DND-41 (cell line): ENCODE measurements at places on chromosomes 2 and 18.

DNA sequence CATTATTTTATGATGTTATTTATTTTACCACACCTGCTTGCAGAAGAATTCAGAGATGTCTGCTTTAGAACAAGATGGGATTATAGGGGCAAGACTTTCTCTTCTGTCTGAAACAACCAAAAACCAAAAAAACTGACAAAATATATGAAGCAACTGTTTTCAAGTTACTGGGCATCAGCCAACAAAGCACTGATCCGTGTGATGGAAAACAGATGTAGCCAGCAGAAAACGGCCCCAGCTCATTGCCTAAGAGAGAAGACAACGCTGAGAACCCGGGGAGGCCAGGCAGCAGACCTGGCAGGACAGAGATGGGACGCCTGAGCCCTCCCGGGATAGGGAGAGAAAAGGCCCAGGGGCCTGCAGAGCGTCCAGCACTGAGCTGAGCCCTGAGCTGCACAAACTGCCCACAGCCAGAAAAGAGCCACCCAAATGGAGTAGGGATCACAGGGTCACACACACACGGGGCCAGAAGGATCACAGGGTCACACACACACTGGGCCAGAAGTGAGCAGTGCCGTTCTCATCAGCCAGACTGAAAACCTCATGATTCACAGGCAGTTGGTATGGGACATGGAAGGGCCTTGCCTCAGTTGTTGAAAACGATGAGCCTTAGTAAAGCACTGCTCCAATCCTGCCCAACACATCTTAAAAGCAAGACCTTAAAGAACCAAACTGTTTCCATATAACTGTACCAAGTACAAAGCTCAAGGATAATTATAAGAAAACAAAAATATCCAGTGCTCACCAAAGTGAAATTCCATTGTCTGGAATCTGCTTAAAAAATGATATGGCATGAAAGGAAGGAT lies 12.1 kb downstream of the PXDN start:
- no peaks in the 10 kb centered on the region for H3K4me1 ChIP-seq
- H3K4me3 ChIP-seq = no peak overlapping the region
- no peaks in the 10 kb centered on the region for H3K36me3 ChIP-seq
- peaks cover 23% of the 10 kb centered on the region for H3K27me3 ChIP-seq

DNA sequence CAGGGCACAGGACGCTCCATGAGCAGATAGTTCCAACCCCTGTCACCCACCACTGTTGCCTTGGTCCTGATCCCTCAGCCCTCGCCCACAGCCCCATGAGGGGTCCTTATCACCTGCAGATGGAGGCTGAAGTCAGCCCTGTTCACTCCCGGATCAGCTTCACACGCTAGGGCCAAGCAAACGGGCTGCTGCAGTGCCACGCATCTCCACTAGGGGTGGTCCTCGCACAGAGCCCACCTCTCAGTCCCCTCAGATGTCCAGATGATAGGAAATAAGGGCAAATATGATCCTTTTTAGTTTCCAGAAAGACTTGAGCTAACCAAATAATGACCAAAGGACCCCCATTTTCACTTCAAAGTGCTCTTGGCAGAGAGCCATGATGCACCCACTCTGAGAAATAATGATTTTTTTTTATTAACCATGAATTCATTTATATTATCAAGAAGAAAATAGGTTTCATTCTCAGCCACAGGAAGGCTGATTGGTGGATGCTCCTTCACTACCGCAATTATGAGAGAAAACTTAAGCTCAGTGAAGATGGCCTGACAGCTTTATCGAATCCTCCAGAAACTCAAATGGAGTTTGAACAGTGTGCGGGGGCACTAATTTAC lies 71.9 kb upstream of the KLHL29 start:
- DNase-seq = peak; percentile 47
- peaks cover 3% of the 10 kb centered on the region for H3K27me3 ChIP-seq
- H3K4me1 ChIP-seq = no peaks in the 10 kb centered on the region
- no peak overlapping the region for H3K27ac ChIP-seq

DNA sequence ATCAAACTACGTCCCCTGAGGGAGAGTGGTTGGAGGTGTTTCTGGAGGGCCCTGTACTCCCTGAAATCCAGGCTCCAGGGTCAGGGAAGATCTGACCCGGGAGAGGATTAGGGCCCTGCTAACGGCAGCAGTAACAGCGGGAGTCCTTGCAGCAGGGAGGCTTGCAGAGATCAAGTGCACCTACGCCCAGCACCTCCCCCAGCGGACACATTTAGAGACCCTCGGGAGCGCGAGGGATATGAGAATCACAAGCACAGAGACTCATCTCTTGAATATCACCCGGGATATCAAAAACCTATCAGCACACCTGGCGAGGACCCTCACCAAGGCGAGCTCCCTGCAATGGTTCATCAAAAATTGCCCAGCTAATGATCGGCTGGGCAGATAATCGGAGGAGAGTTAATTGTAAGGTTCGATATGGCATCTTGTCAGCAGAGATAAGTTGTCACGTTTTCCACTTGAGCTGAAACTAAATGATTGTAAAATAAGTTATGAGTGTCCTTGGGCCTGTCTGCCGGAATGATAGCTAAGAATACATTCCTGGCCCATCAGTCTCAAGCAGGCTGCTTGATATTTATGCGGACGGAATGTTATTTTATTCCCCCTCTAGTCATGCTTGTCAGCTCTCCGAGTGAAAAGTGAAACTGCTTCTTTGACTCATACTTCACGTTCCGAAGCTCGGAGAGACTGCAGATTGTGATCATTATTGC lies 209.8 kb downstream of the GBX2 start:
- no peak for DNase-seq
- H3K36me3 ChIP-seq = no peaks in the 10 kb centered on the region
- H3K4me1 ChIP-seq = peaks cover 3% of the 10 kb centered on the region

GRCh38 chr2:135745545-135745944 lies 3.9 kb downstream of the UBXN4 start:
- no peak for DNase-seq
- H3K4me1 ChIP-seq = peaks cover 35% of the 10 kb centered on the region
- H3K36me3 ChIP-seq = peaks cover 66% of the 10 kb centered on the region
- H3K27ac ChIP-seq = no peak overlapping the region

GRCh38 chr18:32770666-32771168 lies 2.1 kb downstream of the KLHL14 start:
- no peak overlapping the region for H3K4me3 ChIP-seq
- no peak overlapping the region for H3K27ac ChIP-seq
- H3K36me3 ChIP-seq = no peaks in the 10 kb centered on the region
- peaks cover 4% of the 10 kb centered on the region; the same call in 1 of the 2 replicates for H3K4me1 ChIP-seq
- no peak for DNase-seq

GRCh38 chr2:124187948-124188347 lies 162.9 kb downstream of the CNTNAP5 start:
- H3K4me3 ChIP-seq = no peak overlapping the region
- no peaks in the 10 kb centered on the region for H3K4me1 ChIP-seq
- H3K27ac ChIP-seq = no peak overlapping the region
- H3K27me3 ChIP-seq = no peaks in the 10 kb centered on the region
- DNase-seq = no peak

DNA sequence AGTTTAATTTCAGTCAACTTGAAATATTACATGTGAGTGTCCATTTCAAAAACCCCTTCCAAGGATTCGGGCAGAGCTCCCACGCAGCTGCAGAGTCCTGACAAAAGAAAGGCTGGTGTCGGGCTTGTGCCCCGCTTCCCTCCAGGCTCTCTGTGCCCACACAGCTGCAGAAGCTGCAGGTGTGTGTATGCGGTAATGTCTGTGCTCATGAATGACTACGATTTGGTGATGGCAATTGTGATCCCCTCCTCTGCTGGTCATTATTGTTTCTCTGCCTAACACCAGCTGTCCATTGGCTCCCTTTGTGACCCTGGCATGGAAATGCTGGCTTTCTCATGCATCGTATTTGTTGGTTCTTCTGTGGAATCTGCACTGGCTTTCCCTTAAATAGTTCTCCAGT lies 224.8 kb downstream of the NUP35 start:
- DNase-seq = no peak
- no peak overlapping the region for H3K27ac ChIP-seq
- H3K4me3 ChIP-seq = no peak overlapping the region
- H3K36me3 ChIP-seq = no peaks in the 10 kb centered on the region
- H3K4me1 ChIP-seq = no peaks in the 10 kb centered on the region

- no peak overlapping the region for H3K4me3 ChIP-seq
- no peak for DNase-seq
- H3K27ac ChIP-seq = no peak overlapping the region
Observed at GRCh38 chr2:70890469-70891065, 45.1 kb upstream of the ATP6V1B1 start.

GRCh38 chr2:85754313-85755095 lies 713 bp downstream of the ATOH8 start:
- H3K27ac ChIP-seq = no peak overlapping the region
- H3K4me1 ChIP-seq = peaks cover 15% of the 10 kb centered on the region
- no peaks in the 10 kb centered on the region for H3K36me3 ChIP-seq
- peak overlapping the region; percentile 50 for H3K4me3 ChIP-seq
- H3K27me3 ChIP-seq = peaks cover 66% of the 10 kb centered on the region

GRCh38 chr18:9418047-9418690 lies 57.1 kb upstream of the RALBP1 start:
- no peak for DNase-seq
- no peaks in the 10 kb centered on the region for H3K36me3 ChIP-seq
- no peaks in the 10 kb centered on the region for H3K27me3 ChIP-seq
- H3K4me3 ChIP-seq = no peak overlapping the region

- H3K27me3 ChIP-seq = no peaks in the 10 kb centered on the region
- H3K4me3 ChIP-seq = no peak overlapping the region
- H3K27ac ChIP-seq = no peak overlapping the region
Observed at GRCh38 chr2:215772003-215772402, 241.3 kb downstream of the MREG start.

DNA sequence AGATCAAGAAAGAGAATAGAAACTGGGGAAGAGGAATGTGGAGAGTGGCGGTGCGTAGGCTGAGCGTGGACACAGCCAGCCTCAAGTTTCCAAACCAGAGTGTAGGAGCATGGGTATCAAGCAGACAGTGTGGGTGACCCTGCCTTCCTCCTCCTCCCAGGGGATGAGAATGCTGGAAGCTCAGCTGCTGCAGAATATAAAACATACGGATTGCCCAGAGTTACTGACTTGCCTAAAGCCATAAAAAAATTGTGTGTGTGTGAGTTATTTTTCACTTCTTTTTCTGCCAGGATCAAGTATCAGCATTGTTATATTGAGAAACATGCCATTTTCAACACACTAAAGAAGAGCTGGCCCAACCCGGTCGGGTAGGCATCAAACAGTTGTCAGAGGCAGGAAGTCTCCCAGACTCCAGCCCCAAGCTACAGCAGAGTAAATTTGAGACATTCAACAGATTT lies 333.3 kb upstream of the ACVR2A start:
- peaks cover 16% of the 10 kb centered on the region for H3K4me1 ChIP-seq
- no peak overlapping the region for H3K4me3 ChIP-seq
- DNase-seq = peak; percentile 40
- no peaks in the 10 kb centered on the region for H3K36me3 ChIP-seq
- H3K27ac ChIP-seq = peak overlapping the region; percentile 55; the same call in 1 of the 2 replicates

- H3K27me3 ChIP-seq = peaks cover 9% of the 10 kb centered on the region
- no peak overlapping the region for H3K27ac ChIP-seq
- DNase-seq = no peak
- no peaks in the 10 kb centered on the region for H3K36me3 ChIP-seq
- H3K4me1 ChIP-seq = no peaks in the 10 kb centered on the region
Observed at GRCh38 chr2:1736045-1736444, 8.3 kb downstream of the PXDN start.

GRCh38 chr18:7953095-7953958 lies 386.2 kb downstream of the PTPRM start:
- no peak overlapping the region for H3K27ac ChIP-seq
- no peaks in the 10 kb centered on the region for H3K27me3 ChIP-seq
- H3K36me3 ChIP-seq = no peaks in the 10 kb centered on the region
- H3K4me3 ChIP-seq = no peak overlapping the region

DNA sequence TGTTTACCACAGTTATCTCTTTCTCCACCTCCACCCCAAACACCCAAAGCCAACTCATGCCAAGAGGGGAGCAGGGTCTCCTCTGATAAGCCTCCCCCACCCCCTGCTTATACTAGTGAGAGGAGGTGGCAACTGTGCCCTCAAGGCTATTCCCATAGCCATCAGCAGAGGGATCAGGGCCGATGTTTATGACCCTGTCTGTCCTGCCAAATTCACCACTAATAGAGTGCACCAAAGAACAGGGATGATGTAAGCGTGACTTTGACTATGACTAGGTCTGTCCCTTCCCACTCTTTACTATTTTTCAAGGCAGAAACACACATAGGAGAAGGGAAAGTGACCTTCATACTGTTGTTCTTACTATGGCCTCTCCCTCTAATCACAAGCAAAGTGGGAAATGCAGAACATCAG lies 74.6 kb downstream of the CLHC1 start:
- no peak overlapping the region for H3K27ac ChIP-seq
- H3K36me3 ChIP-seq = no peaks in the 10 kb centered on the region
- no peak for DNase-seq
- H3K27me3 ChIP-seq = no peaks in the 10 kb centered on the region
- H3K4me3 ChIP-seq = no peak overlapping the region

- no peak overlapping the region for H3K4me3 ChIP-seq
- H3K27ac ChIP-seq = no peak overlapping the region
- H3K27me3 ChIP-seq = no peaks in the 10 kb centered on the region
- no peaks in the 10 kb centered on the region for H3K4me1 ChIP-seq
- DNase-seq = no peak
- H3K36me3 ChIP-seq = no peaks in the 10 kb centered on the region
Observed at GRCh38 chr2:25690058-25690457, 16.7 kb upstream of the DTNB start.
